ENCODE measurements at places on chromosomes 3 and 15.

DNA sequence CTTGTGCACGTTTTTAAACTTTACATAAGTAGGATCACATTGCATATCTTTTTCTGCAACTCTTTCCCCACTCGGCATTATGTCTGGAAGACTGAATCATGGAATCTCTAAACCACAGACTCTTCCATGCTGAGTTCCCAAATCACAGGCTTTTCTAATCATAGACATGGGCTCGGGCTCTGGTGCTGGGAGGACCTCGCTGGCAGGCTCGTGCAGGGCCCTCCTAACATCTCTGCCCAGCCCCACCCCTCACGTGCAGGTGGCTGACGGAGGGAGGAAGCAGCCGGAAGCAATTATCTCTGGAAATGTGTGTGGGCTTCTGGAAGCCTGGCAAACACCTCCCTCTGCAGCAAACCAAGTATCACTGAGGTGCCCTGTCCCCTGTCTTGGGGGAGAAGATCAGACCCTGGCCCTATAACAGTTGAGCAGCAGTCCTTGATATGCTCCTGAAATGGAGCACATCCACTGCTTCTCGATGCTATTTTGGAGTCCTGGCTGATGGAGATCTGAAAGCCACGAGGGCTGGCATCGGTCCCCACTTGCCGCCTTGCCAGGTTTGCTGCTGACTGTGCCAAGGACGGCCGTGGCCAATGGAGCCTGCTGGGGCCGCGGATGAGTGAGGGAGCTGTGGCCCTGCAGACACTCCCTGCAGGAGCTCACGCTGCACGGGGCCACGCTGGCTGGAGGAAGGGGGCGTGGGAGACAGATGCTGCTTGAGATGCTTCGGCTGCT, 4.4 kb upstream of the IQSEC1 start:
- DNase-seq, result peak; percentile 46

GRCh38 chr15:32956711-32957110, 237.8 kb downstream of the FMN1 start:
- no peak for DNase-seq

DNA sequence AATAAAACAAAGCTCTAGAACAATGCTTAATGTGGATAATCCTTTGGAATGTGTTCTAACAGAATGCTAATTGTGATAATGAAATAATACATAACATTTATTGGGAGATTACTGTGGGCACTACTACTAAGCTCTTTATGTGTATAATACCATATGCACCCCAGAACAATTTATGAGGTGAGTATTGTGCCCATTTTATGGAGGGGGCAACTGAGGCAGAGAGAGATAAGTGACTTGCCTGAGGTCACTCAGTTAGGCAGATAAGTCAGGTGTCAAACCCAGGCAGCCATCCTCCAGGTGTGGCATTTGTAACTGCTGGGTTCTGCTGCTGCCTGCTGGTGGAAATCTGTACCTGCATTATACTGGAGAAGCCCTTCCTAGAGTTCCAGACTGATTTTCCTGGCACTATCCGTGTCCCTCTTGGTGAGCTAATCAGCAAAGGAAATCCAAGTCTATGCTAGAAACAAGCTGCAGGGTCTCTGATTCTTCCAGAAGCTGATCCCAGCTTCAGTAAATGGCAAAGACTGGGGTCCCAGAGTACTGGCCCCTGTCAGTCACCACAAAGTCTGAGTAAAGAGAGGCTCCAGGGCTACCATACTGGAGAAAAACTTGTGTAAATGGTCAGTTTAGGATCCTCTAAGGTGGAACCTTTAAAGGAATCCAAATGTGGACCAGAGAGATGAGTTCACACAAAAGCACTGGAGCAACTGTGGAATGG, 22.6 kb upstream of the RBP1 start:
- peak; percentile 28 for DNase-seq

GRCh38 chr3:23275814-23276213, 72.7 kb downstream of the UBE2E2 start:
- DNase-seq, result no peak

DNA sequence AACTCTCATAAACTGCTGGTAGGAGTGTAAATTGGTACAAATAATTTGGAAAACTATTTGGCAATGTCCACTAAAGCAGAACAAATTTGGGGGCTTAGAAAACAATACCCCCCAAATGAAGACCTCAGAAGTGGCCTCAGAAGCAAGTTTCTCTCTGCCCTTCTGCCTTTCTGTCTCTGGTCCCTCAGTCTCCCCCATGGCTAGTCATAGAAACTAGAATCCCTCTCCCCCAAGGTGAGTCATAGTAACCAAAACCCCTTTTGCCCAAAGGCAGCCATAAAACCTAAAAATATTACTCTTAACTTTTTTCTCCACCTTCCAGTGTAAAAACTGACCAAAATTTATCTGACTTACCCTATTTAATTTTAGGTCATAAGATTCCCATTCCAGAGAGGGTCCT, 350.7 kb upstream of the LRRC3B start:
- DNase-seq, result no peak

DNA sequence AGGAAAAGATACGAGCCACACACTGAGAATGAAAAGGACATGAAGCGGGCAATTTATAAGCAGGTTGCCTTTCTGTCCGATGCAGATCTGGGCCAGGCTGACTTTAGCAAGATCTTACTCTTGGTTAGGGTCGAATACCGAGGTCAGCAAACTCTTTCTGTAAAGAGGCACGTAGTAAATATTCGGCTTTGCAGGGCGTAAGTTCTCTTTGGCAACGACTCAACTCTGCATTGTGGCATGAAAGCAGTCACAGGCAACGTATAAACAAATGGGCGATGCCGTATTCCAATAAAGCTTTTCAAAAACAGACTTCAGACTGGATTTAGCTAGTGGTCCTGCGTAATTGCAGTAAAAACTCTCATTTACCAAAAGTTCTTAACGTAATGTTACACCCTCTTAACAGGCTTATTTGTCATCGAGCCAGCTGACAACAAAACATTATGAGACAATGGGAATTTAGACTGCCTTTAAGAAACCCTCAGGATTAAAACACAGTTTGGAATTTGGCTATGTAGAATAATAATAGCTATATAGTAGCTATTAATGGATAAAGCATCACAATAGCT, 13.1 kb upstream of the RPL35A start:
- no peak for DNase-seq

GRCh38 chr15:95699578-95699977, 630.9 kb upstream of the NR2F2 start:
- DNase-seq, result no peak

DNA sequence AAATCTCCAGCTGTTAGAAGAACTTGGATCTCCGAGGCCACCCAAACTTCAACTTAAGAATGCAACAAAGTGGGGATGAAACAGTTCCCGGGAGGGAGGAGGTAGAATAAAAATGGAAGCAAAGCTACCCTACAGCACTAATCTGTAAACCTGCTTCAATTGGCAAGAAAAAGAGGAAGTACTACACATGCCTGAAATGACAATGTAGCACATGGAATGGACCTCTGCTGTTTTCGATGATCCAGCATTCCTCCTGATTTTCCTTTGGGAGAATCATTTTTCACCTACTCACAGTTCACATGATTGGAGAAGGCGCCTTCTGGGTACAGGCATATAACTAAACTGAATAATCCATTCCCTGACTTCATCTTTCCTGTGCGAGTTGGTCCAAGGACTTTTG, 1081.5 kb downstream of the FHIT start:
- no peak for DNase-seq

DNA sequence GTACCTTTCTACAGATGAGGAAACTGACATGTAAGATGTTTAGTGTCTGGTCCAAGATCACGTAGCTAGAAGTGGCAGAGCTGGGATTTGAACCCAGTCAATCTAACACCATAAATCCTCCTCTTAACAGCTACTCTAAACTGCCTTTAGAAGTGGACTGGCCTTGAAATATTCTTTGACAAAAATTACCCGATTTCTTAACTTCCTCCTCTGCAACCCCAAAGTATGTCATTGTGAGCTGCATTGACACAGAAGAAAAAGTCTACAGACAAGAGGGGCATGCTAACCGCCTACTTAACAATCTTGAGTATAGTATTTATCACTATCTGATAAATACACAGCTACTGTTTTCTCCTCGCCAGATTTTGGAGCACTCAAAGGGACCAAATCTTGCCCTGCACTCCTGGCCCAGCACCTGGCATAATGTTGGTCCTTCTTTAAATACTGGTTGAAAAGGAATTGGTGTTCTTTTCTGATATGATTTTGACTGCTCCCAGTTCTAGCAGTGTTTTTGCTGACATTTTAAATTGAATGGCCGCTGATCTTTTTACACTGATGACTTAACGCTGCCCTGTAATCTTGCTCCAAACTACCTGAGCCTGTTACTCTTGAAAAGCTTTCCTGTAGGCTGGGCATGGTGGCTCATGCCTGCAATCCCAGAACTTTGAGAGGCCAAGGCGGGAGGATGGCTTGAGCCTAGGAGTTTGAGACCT, 36.9 kb downstream of the ITPR1 start:
- no peak for DNase-seq

DNA sequence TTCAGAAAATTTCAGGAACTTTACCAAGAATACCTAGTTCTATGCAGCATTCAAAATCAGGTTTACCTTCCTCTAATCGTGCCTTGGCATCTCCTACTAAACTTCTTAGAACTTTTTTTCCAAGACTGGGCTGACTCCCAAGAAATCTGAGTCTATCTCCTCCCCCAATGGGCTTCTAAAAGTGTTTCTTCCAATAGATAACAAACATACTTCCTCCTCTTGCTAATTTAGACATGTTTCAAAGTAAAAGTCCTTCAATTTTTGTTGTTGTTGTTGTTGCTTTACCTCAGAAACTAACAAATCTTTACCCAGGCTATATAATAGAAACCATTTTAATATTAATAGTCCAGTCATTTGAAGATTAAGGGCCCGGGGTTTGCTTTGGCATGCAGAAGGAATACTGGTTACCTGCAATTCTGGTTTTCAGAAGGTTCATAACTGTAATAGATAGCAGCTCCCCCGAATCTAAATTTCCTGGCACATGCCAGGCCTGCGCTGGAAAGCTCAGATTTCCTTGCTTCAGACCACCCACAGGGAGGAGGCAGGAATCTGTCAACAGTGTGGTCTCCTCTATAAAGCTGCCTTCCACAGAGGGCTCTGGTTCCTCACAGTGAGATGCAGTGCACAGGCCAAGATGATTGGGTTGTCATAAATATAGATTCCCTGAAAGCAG, 188.7 kb downstream of the THRB start:
- DNase-seq, result no peak

DNA sequence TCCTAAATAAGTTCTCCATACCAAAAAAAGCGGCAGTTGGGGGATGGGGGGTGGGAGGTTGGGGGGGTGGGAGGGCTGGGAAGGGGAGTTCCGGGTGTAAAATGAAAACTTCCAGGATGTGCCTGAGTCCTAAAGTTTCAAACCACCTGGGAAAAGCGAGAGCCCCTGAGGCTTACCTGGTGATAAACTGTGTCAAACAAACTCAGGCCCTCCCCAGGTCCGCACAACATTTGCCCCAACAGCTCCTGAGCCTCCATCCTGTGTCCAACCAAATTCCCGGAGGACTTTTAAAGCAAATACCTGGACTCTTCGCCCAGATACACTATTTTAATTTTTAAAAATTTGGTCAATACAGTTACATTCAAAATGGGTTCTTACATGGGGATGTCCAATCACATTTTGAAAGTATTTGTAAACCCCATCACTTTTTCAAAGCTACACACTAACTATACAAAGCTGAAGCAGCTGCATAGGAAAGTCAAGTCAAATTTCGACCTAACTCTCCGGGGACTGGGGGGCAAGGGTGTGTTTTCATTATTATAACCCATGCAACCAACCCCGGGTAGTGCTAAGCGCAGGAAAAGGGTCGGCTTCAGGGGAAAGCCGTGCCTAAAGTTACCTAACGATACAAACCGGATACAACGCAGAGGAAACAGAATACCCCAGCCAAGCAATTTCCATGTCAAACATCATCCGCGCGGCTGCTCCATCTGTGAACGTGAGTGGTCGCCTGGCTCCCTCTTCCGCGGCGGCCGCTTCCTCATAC, 685 bp upstream of the FOXB1 start:
- DNase-seq, result no peak

- DNase-seq, result no peak
Observed at GRCh38 chr3:70042641-70043040, 43.1 kb downstream of the SAMMSON start.

- DNase-seq, result no peak
Observed at GRCh38 chr3:60754617-60755016, 496.6 kb downstream of the FHIT start.

DNA sequence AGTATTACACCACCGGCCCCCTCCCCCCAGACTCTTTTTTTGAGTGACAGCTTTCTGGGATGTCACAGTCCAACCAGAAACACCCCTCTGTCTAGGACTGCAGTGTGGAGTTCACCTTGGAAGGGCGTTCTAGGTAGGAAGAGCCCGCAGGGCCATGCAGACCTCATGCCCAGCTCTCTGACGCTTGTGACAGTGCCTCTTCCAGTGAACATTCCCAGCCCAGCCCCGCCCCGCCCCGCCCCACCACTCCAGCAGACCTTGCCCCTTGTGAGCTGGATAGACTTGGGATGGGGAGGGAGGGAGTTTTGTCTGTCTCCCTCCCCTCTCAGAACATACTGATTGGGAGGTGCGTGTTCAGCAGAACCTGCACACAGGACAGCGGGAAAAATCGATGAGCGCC, 63.6 kb downstream of the AAGAB start:
- DNase-seq, result no peak

DNA sequence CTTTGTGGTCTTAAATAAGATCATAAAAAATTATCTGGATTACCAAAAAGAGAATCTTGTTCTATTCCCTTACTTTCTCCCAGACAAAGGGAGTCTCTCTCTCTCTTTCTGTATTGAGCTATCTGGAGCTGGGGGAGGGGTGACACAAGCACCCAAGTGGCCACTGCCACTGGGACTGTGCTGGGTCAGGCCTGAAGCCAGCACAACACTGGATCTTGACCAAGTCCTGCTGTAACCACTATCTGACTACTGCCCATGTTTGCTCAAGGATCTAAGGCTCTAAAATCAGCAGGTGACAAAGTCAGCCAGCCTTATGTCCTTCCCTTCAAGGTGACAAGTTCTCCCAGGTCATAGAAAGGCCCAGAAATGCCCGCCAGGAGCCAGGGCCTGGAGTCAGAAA, 75.0 kb upstream of the SPATA16 start:
- DNase-seq, result no peak

- no peak for DNase-seq
Observed at GRCh38 chr3:69194431-69195165, 72.2 kb upstream of the LMOD3 start.

DNA sequence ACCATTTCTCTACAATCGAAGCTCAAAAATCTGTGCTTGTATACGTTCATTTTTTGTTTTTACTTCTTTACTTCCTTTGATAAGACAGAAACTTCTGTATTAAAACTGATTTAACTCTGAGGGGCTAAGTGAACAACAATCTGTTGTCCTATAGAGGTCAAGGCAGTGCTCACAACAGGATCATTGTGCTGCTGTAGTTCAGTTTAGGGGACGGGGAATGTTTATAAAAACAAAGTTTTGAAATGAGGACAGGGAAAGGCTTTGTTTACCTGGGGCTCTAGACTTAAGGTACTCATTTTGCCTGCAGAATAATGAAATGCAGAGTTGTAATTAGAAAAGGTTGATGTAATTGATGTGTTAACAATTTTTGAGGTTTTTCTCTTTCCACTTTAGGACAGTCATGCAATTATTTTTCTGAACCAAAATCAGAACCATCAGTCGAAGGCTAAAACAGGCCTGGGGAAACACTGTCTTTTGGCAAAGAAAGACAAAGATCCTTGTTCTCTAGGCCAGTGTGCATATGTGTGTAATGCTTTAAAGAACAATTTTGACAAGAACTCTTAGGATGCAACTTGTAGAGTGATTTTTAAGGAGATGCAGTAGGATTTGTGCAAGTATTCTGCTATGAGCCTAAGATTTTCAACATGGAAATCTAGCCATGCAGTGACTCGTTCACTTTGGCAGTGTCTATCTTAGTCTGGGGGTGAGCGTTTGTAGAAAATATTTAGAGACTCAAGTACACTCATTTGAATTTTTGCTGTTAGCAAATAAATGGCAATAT, 165.2 kb downstream of the PGPEP1L start:
- no peak for DNase-seq
